Fibroblast of skin of scalp (primary cell): ENCODE measurements at places on chromosomes 4 and X.

- DNase-seq, result no peak
These were observed 14.2 kb upstream of the IL3RA start for GRCh38 chrX:1322393-1322792.

DNA sequence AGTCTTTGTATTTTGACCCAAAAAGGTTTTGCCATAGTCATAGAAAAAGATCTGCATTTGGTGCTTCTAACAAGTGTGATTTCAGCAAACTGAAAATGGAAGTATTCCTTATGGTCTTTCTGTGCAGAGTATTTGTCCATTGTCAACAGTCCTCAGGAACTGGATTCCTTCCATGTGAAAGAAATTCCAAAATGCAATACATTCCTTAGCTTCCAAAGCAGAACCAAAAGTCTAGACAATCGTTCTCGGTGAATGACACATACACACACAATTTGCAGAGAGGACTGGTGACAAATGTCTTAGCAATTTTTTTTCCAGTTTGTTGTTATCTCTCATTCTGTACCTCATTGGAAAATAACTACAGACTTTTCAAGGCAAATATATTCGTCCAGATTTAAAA lies 562.2 kb upstream of the SLIT2 start:
- peak; percentile 96 for DNase-seq

- DNase-seq, result no peak
These were observed 618.6 kb downstream of the DMD start for GRCh38 chrX:32592786-32593185.

DNA sequence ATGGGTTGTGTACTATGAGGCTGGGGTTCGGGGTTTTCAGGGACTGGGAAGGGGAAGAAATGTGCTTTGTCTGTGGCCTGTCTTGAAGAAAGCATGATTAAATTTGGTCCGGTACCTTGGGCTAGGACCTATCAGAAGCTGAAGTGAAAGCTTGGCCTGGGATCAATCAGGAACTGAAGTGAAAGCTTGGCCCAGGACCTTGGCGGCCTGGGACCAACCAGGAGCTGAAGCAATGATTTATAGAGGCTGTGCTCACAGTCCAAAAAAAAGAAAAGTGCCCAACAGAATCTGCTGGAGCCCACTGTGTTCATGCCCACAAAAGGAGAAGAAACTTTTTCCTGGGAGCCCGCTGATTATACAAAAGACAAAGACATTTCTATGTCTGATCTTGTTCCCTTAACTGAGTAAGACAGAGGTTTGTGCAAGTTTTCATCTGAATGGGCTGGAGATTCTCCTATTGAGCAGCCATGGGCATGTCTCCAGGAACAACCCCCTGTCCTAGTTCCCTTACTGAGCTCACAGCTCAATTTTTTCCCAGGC lies 1427.9 kb downstream of the FAM133A start:
- no peak for DNase-seq

DNA sequence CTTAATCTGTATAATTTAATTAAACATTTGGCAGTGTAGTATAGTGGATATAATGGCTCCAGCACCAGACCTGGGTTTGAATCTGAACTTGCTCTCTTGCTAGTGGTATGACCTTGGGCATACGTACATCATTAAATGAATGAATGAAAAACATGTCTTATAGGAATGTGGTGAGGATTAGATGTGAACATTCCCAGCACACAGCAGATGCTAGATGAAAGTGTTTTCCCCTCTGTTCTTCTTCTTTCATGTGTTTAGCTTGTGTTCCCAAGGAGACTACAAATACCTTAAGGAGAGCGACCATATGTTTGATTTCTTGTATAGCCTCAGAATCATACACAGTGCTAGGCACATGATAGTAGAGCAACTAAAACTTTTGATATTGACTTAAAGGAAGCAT lies 56.5 kb downstream of the CT47B1 start:
- DNase-seq, result no peak
